ENCODE measurements at places on chromosomes 6 and 20. TPM values are rescaled to one million over a fixed set of nuclear protein-coding genes. Genes with fewer than 3 reads are reported as not detected.

SDC4 gene
- total RNA-seq: 0.68 TPM

KIF25 gene
- not detected for total RNA-seq

SLC2A4RG gene
- total RNA-seq: 132 TPM

ULBP1 gene
- 0.14 TPM for total RNA-seq

- no peak overlapping the region for H3K27ac ChIP-seq
- H3K4me1 ChIP-seq: no peaks in the 10 kb centered on the region
- DNase-seq: peak; percentile 10
- H3K36me3 ChIP-seq: no peaks in the 10 kb centered on the region
- no peak overlapping the region for H3K4me3 ChIP-seq
- no peaks in the 10 kb centered on the region for H3K27me3 ChIP-seq
Measured at GRCh38 chr20:39264506-39265172, 302.5 kb downstream of the DHX35 start.

- peaks cover 8% of the 10 kb centered on the region for H3K4me1 ChIP-seq
- no peaks in the 10 kb centered on the region for H3K36me3 ChIP-seq
- no peak for DNase-seq
- peaks cover 20% of the 10 kb centered on the region for H3K27me3 ChIP-seq
Measured at GRCh38 chr6:108169464-108170331, 3.9 kb downstream of the NR2E1 start.

ADGRF5 gene
- total RNA-seq: not detected

GRCh38 chr20:4776079-4776630, 54.4 kb downstream of the PRND start:
- no peak for DNase-seq
- no peak overlapping the region for H3K27ac ChIP-seq
- no peaks in the 10 kb centered on the region for H3K27me3 ChIP-seq
- H3K4me1 ChIP-seq: no peaks in the 10 kb centered on the region
- H3K36me3 ChIP-seq: no peaks in the 10 kb centered on the region

MROH8 gene
- 2.5 TPM for total RNA-seq

DNA sequence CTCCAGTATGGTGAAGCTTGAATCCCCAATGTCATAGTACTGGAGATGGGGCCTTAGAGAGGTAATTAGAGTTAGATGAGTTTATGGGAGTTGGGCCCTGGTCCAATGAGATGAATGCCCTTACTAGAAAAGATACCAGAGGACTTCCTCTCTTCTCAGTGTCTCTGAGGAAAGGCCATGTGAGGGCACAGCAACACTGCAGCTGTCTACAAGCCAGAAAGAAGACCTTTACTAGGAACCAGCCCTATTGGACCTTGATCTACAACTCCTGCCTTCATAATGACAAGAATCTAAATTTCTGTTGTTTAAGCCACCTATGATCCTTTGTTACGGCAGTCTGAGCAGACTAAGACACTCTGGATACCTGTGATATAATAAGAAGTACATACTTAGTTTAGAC, 31.4 kb upstream of the AKAP7 start:
- no peaks in the 10 kb centered on the region for H3K27me3 ChIP-seq
- H3K27ac ChIP-seq: no peak overlapping the region
- no peak for DNase-seq

MYB gene
- 17.1 TPM for total RNA-seq

DNA sequence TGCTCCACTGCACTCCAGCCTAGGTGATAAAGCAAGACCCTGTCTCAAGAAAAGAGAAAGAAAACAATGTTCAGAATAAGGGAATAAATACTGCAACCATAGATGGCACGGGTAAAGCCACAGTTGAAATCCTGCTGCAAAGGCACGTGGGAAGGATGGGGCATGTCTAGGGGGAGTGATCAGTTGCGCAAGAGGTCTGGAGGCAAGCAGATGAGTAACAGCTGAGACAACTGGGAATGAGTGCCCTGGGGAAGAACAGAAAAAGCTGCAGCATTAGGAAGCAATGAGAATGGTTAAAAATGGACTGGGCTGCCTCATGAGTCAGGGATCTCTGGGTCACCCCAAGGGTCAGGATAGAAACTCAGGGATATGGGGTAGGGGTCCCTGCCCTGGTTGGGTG, 96.3 kb downstream of the GMPR start:
- H3K36me3 ChIP-seq: no peaks in the 10 kb centered on the region
- DNase-seq: no peak
- no peaks in the 10 kb centered on the region for H3K27me3 ChIP-seq
- H3K27ac ChIP-seq: no peak overlapping the region
- peaks cover 5% of the 10 kb centered on the region for H3K4me1 ChIP-seq

GRCh38 chr20:19129306-19129705, 83.1 kb upstream of the SLC24A3 start:
- no peak overlapping the region for H3K4me3 ChIP-seq
- no peaks in the 10 kb centered on the region for H3K36me3 ChIP-seq
- no peaks in the 10 kb centered on the region for H3K27me3 ChIP-seq
- no peaks in the 10 kb centered on the region for H3K4me1 ChIP-seq
- H3K27ac ChIP-seq: no peak overlapping the region
- DNase-seq: no peak

CD24 gene
- total RNA-seq: 6.6 TPM

DNA sequence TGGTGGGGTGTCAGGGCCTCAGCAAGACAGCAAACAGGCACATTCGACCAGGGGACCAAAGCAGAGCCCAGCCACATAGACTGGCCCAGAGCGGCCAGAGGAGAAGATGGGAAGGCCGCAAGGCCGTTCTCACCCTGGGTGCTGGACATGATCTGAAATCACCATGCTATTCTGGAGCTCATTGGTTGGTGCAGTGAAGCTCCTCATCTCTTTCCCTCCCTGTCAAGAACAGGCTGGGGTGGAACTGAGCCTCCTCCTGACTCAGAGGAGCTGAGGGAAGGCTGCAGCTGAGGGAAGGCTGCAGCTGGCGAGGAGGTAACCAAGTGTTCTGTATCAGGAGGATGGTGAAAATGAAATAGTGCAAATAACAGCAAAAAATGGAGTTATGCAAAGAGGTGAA, 80.0 kb downstream of the AKAP7 start:
- no peaks in the 10 kb centered on the region for H3K27me3 ChIP-seq
- no peak overlapping the region for H3K4me3 ChIP-seq
- peaks cover 11% of the 10 kb centered on the region for H3K4me1 ChIP-seq
- no peaks in the 10 kb centered on the region for H3K36me3 ChIP-seq

BPIFB2 gene
- 0.22 TPM for total RNA-seq

- no peak overlapping the region for H3K27ac ChIP-seq
- H3K36me3 ChIP-seq: no peaks in the 10 kb centered on the region
- no peaks in the 10 kb centered on the region for H3K27me3 ChIP-seq
Measured at GRCh38 chr6:136405420-136406029, 115.9 kb upstream of the BCLAF1 start.

AHI1 gene
- 9.6 TPM for total RNA-seq

All from T-cell (primary cell).